ENCODE measurements at places on chromosomes 3 and 15.
A peak's percentile ranks its signal among the peaks of the same experiment; 100 is the strongest.

GRCh38 chr15:98120561-98120960, 160.1 kb downstream of the ARRDC4 start:
- DNase-seq, result no peak

- no peak for DNase-seq
Observed at GRCh38 chr3:165521131-165521871, 315.9 kb downstream of the BCHE start.

GRCh38 chr3:37387462-37387861, 213.1 kb upstream of the LRRFIP2 start:
- no peak for DNase-seq

GRCh38 chr3:130516645-130517512, at the start of gene COL6A6:
Gene COL6A6 (plus strand): TSS chr3:130517177. CDS start chr3:130560365, 43,188 bp downstream.
- DNase-seq, result peak; percentile 20

GRCh38 chr15:38401701-38402100, 52.2 kb upstream of the FAM98B start:
- no peak for DNase-seq

- no peak for DNase-seq
Observed at GRCh38 chr3:27720899-27721716, 1.0 kb downstream of the EOMES start.

GRCh38 chr15:79357566-79357965, 46.7 kb downstream of the TMED3 start:
- no peak for DNase-seq

- no peak for DNase-seq
Observed at GRCh38 chr15:56176996-56177395, 66.7 kb downstream of the RFX7 start.

GRCh38 chr3:192896208-192896607, 21.4 kb downstream of the MB21D2 start:
- DNase-seq, result no peak

DNA sequence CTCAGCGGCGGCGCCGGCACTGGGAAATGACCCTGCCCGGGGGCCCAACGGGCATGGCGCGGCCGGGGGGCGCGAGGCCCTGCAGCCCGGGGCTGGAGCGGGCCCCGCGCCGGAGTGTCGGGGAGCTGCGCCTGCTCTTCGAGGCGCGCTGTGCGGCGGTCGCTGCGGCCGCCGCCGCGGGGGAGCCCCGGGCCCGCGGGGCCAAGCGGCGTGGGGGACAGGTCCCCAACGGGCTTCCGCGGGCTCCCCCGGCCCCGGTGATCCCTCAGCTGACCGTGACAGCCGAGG, 172 bp downstream of the ITPKA start:
- DNase-seq, result no peak

- peak; percentile 67 for DNase-seq
Observed at GRCh38 chr3:179189759-179190158, 41.6 kb downstream of the PIK3CA start.

DNA sequence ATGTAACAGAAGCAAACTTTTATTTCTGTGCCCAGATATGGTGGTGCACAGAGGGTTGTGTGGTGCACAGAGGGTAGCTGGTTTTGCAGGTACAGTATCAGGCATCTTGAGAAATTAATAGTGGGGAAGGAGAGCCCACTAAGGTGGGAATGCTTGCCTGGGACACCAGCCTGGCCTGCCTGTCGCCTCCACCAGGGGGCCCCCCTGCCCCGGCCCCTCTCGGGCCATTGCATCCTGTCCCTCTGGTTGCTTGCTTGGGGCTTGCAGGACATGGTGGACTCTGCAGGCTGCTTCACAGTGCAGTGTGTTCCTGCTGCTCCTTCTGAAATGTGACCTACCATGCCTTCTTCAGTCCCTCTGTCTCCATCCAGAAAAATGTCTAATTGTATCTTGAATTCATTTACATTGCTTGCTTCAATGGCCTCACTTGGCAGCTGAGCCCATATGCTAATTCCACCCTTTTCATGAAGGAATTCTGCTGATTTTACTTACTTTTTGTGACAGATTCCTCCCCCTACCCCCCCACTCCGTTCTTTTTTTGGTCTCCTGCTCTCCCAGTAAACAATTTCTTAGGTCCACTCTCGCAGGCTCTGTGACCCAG, 73.6 kb downstream of the EEFSEC start:
- DNase-seq, result no peak

DNA sequence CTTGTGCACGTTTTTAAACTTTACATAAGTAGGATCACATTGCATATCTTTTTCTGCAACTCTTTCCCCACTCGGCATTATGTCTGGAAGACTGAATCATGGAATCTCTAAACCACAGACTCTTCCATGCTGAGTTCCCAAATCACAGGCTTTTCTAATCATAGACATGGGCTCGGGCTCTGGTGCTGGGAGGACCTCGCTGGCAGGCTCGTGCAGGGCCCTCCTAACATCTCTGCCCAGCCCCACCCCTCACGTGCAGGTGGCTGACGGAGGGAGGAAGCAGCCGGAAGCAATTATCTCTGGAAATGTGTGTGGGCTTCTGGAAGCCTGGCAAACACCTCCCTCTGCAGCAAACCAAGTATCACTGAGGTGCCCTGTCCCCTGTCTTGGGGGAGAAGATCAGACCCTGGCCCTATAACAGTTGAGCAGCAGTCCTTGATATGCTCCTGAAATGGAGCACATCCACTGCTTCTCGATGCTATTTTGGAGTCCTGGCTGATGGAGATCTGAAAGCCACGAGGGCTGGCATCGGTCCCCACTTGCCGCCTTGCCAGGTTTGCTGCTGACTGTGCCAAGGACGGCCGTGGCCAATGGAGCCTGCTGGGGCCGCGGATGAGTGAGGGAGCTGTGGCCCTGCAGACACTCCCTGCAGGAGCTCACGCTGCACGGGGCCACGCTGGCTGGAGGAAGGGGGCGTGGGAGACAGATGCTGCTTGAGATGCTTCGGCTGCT, 4.4 kb upstream of the IQSEC1 start:
- DNase-seq, result no peak

DNA sequence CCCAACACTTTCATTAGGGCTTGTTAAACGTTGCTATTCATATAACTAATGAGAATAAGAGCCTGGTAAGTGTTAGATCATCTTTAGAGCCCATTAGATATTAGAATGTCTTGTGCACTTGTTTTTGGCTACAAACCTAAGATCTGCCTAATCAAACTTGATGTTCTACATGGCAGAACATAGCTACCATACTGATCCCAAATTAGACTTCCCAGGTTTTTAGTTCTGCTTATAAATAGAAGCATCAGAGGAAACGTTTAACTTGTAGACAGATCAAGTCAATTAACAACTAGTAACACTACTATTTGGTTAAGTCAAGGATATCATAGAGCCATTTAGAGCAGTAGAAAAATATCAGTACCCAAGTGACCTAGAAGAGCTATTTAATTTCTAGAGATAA, 11.7 kb upstream of the KPNA4 start:
- no peak for DNase-seq

DNA sequence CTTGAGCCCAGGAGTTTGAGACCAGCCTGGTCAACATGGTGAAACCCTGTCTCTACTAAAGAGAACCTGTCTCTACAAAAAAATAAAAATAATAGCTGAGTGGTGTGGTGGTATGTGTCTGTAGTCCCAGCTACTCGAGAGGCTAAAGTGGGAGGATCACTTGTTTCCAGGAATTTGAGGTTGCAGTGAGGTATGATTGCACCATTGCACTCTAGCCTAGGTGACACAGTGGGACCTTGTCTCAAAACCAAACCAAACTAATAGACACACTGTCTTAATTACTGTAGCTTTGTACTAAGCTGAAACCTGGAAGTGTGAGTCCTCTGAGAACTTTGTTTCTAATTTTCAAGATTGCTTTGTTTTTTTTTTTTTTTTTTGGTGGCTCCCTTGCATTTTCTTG, 30.4 kb downstream of the MGA start:
- no peak for DNase-seq

DNA sequence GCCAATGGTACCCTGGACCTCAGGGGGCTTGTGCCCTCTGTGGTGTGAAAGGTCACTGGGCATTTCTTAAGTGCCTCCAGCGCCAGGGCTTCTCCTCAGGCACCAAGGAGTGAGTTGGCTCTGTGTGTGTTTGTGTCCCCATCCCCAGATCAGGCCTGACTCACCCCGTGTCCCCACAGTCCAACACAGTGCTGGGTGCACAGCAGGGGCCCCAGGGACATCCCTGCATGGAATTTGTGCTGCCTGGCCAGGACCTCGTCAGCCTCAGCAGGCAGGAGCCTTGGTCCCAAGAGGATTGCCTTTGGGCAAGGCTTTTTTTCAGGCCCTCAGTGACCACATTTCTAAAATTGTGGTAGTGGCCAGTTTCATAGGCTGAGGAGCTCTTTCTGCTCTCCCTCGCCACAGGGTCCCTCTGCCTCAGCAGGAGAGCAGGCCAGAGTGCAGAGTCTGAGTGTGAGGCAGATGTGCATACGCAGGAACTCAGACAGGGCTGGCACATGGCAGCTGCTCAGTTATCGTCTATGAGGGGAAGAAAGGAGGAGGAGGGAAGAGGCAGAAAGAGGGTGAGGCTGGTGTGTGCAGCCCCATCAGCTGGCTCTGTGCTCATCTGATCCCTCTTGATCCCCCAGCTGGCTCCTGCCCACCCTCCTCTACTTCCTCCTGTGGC, 215.6 kb downstream of the RPLP1 start:
- no peak for DNase-seq

DNA sequence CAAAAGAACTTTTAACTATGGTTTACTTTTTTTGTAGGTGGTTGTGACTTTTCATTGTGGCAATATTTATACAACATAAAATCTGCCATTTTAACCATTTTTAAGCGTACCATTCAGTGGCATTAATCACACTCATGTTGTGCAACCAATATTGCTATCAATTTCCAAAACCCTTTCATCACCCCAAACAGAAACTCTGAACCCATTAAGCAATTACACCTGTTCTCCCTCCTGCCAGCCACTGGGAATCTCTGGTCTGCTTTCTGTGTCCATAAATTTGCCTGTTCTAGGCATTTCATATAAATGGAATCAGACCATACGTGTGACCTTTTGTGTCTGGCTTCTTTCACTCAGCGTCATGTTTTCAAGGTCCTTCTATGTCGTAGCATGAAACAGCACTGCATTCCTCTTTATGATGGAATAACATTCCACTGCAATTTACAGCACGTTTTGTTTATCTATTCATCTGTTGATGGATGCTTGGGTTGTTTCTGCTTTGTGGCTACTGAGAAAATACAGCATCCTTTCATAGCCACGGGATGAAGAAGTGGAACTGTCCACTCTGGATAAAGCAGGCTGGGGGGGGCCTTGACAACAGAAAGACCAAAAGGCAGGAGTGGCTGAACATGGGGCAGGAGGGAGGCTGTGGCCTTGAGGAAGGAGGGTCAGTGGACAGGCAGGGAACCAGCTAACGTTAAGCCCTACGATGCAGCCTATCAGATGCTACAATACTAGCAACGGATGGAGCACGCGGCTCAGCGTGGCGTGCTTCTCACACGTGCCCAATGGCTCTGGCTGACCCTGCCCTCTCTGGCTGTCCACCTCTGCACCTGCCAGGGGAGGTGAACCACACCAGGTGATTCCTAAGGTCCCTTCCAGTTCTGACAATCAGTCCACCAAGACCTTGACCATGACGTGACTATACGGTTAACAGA, 110.9 kb downstream of the SEC22A start:
- no peak for DNase-seq

- no peak for DNase-seq
Observed at GRCh38 chr3:113213896-113214587, 2.7 kb downstream of the BOC start.

- DNase-seq, result no peak
Observed at GRCh38 chr3:136708333-136708985, 43.7 kb downstream of the STAG1 start.

- DNase-seq, result no peak
Observed at GRCh38 chr15:35182841-35183479, 97.9 kb upstream of the NANOGP8 start.

DNA sequence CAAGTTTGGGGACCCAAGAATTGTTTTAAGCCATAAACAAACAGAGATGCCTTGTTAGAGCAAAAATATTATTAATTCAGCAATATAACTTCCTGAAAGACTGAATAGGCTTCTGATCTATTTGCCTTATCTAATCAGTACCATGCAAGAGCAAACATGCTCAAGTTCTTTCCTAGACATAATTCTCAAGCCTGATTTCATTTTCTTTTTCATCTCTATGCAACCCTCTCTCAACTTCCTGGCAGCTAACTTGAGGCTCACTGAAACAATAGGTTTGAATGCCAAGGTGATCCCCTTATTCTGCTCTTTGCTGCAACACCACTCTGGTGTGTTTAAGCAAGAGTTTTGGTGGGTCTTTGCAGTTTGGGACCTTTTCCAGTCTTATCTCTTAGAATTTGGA, 230.9 kb upstream of the CD96 start:
- no peak for DNase-seq

DNA sequence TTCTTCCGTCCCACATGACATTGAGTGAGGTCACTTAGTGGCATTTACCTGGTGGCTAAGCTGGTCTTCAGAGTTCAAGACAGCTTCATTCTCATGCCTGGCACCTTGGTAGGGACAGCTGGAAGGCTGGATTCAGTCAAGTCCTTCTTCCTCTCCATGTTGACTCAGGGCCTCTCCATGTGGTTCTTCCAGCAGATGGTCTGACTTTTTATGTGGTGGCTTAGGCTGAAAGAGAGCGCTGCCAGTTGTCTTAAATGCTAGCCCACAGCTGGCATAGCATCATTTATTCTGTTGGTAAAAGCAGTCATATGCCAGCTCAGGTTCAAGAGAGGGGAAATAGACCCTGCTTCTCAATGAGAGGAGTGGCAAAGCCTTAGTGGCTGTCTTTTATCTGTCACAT, 53.0 kb upstream of the CTDSPL start:
- no peak for DNase-seq

GRCh38 chr3:182567700-182568099, 225.6 kb upstream of the ATP11B start:
- peak; percentile 42 for DNase-seq

- no peak for DNase-seq
Observed at GRCh38 chr3:186368176-186368575, 6.1 kb upstream of the DGKG start.

DNA sequence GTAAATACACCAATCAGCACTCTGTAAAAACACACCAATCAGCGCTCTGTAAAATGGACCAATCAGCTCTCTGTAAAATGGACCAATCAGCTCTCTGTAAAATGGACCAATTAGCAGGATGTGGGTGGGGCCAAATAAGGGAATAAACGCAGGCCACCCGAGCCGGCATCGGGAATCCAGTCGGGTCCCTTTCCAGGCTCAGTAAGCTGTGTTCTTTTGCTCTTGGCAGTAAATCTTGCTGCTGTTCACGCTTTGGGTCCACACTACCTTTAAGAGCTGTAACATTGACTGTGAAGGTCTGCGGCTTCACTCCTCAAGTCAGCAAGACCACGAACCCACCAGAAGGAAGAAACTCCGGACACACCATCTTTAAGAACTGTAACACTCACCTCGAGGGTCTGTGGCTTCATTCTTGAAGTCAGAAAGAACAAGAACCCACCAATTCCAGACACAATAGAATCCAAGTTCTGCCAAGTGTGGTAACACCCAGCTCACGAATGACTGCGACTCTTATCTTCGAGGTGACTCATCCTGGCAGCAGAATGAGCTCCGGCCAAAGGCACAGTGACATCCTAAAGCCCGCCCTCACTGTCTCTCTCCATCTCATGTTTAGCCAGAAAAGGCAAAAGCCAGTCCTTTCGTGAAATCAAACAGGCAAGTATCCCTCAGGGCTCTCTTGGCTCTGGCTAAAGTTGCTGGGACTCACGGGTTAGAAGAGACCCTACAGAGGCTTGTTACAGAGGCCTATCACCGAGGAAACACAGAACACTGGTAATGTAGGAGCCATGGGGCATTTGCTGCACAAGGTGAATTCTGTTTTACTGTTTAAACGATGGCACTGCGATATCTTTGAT, 155.2 kb downstream of the FAM43A start:
- DNase-seq, result no peak

All from renal cortex interstitium (tissue), 15 donors.